T-cell (primary cell): ENCODE measurements at places on chromosomes 5 and 9. TPM values are rescaled to one million over a fixed set of nuclear protein-coding genes. Genes with fewer than 3 reads are reported as not detected.

DDX4 gene
- total RNA-seq: not detected

HOMER1 gene
- total RNA-seq: 3.9 TPM

PTGER4 gene
- 53.9 TPM for total RNA-seq

PCDH1 gene
- 0.82 TPM for total RNA-seq

NMUR2 gene
- total RNA-seq: not detected

PAEP gene
- total RNA-seq: not detected

HCN1 gene
- not detected for total RNA-seq

C5orf58 gene
- not detected for total RNA-seq

CEP72 gene
- total RNA-seq: 15.7 TPM

TTC1 gene
- 41.5 TPM for total RNA-seq

SHISAL2B gene
- total RNA-seq: not detected

MAP1B gene
- total RNA-seq: not detected

SLIT3 gene
- 0.13 TPM for total RNA-seq

FBXW5 gene
- total RNA-seq: 145 TPM

PRKACG gene
- total RNA-seq: not detected

TAS2R1 gene
- total RNA-seq: not detected

GGTA1 gene
- not detected for total RNA-seq

EGFLAM gene
- total RNA-seq: not detected

AHRR gene
- 2.9 TPM for total RNA-seq

TICAM2 gene
- 0.68 TPM for total RNA-seq

LRRC26 gene
- total RNA-seq: not detected

PKD2L2 gene
- total RNA-seq: not detected

PCDHB4 gene
- not detected for total RNA-seq

SLC26A2 gene
- 5.2 TPM for total RNA-seq

IL5 gene
- total RNA-seq: 1.2 TPM

SUSD1 gene
- total RNA-seq: 17.5 TPM

STING1 gene
- total RNA-seq: 137 TPM

GRM6 gene
- not detected for total RNA-seq

ZDHHC21 gene
- total RNA-seq: 4.2 TPM

ISL1 gene
- total RNA-seq: not detected

IFNA2 gene
- not detected for total RNA-seq

GFI1B gene
- total RNA-seq: not detected

KCNMB1 gene
- total RNA-seq: not detected

SPINK6 gene
- not detected for total RNA-seq

SPATA31A3 gene
- total RNA-seq: not detected

DMRT3 gene
- not detected for total RNA-seq

LCP2 gene
- 387 TPM for total RNA-seq

ST8SIA4 gene
- 36.9 TPM for total RNA-seq

RAB3C gene
- not detected for total RNA-seq

PCDHGB7 gene
- total RNA-seq: 0.22 TPM

PLAC8L1 gene
- not detected for total RNA-seq

TGFBI gene
- 2.9 TPM for total RNA-seq

LHX6 gene
- not detected for total RNA-seq

CDC25C gene
- total RNA-seq: not detected

CCL27 gene
- not detected for total RNA-seq

APC gene
- 37.8 TPM for total RNA-seq

CAVIN4 gene
- total RNA-seq: 0.26 TPM

UGT3A1 gene
- not detected for total RNA-seq

CYSRT1 gene
- total RNA-seq: not detected

LECT2 gene
- not detected for total RNA-seq

TMCO6 gene
- total RNA-seq: 27.1 TPM

TRIM36 gene
- 0.53 TPM for total RNA-seq
